ENCODE measurements at places on chromosomes 1 and 21. TPM values are rescaled to one million over a fixed set of nuclear protein-coding genes. Genes with fewer than 3 reads are reported as not detected.

DNA sequence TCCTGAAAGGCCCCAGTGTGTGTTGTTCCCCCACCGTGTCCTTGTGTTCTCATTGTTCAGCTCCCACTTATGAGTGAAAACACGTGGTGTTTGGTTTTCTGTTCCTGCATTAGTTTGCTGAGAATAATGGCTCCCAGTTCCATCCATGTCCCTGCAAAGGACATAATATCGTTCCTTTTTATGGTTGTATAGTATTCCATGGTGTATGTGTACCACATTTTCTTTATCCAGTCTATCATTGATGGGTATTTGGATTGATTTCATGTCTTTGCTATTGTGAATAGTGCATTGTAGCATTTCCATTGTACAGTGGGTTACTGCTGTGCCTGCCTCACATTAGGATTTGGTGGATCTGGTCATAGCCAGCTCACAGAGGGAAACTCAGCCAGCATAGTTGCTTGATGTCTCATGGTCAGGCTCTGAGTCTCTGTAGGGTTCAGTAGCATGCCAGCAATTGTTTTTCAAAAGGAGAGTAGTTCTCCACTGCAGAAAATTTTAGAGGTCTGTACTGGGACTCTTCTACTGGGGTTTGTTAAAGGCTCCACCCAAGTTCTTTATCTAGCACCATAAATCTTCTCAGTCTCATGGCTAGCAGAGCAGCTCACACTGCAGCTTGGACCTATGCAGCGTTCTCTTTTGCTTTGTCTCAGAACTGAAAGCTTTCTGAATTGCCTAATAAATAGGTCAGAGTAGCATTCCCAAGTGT, 41.0 kb downstream of the RUNX3 start:
- no peak for DNase-seq

MAD2L2 gene
- 41.1 TPM for polyA plus RNA-seq

GRCh38 chr1:86119214-86119764, 37.3 kb downstream of the COL24A1 start:
- DNase-seq, result no peak

TBX19 gene
- polyA plus RNA-seq, result 1.7 TPM

RNU1-2 gene
- not detected for polyA plus RNA-seq

LAX1 gene
- 0.13 TPM for polyA plus RNA-seq

- DNase-seq, result no peak
Measured at GRCh38 chr1:201491896-201492511, 14.9 kb downstream of the CSRP1 start.

OR6F1 gene
- polyA plus RNA-seq, result not detected

DNA sequence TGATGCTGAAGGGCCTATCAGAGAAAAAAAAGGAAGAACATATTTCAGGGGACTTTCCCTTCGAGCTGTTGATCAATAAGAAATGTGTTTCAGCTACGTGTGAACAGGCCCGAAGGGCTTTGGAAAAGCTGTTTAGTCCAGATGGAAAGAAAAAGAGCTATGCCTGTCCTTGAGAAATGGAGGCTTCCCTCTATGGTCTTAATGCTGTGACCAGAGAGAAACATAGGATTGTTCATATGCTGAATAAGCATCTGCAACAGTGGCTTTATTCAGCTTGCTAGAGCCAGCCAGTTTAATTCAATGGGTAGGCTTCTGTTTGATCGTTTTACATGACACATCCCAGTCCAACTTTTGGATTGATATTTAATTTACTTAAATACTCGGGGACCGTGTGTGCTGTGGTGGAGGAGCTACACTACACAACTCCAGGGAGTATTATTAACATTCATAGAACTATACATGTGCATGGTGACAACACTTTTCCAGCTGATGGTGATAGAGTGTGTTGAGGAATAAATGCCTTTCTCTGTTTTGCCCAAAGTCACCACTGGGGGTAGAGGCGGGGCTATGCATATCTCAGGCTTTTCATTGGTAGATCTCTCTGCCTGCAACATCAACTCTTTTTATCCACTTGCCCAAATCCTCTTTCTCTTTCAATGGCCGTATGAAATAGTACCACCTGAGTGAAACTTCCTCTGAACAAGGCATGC, 106.7 kb upstream of the C8B start:
- DNase-seq, result no peak

SPRR5 gene
- not detected for polyA plus RNA-seq

GRCh38 chr1:168287237-168287664, 6.6 kb downstream of the TBX19 start:
- DNase-seq, result no peak

TSPAN1 gene
- polyA plus RNA-seq, result 53.7 TPM

DNA sequence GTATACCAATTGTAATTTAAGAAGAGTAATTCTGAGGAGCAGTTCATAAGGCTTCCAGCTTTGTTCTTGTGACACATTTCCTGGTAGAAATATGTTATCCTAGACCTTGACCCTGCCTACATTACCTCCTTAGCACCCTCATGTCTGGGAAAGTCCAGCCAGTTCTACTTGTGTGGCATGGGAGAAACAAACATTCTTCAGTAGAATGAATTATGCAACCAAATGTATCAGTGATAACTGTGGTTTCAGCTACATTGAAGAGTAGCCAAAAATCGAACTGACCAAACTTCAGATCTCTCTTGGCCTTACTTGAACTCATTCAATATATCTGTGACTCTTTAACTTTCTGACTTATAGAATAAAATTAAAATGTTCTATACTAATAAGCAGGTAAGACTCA, 308.1 kb upstream of the LYPLAL1 start:
- no peak for DNase-seq

CR2 gene
- polyA plus RNA-seq, result 0.98 TPM

SPRR4 gene
- polyA plus RNA-seq, result not detected

CELA2A gene
- not detected for polyA plus RNA-seq

DNA sequence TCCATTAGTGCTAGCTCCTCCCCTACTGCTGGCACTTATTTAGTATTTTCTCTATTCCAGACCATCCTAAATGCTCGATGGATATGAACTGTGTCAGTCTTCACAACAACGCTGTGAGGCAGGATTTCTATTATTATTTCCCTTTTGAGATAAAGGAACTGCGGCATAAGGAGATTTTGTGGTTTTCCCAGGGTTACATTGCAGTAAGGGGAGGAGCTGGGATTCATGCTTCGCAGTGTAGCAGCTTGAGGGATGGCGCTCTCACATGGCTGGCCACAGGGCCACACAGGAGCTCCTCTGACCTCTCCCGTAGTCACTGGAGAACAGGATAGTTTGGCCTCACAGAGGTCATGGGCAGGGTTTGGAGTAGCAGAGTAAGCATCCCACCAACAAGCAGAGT, 116.9 kb downstream of the BEND5 start:
- DNase-seq, result no peak

DNA sequence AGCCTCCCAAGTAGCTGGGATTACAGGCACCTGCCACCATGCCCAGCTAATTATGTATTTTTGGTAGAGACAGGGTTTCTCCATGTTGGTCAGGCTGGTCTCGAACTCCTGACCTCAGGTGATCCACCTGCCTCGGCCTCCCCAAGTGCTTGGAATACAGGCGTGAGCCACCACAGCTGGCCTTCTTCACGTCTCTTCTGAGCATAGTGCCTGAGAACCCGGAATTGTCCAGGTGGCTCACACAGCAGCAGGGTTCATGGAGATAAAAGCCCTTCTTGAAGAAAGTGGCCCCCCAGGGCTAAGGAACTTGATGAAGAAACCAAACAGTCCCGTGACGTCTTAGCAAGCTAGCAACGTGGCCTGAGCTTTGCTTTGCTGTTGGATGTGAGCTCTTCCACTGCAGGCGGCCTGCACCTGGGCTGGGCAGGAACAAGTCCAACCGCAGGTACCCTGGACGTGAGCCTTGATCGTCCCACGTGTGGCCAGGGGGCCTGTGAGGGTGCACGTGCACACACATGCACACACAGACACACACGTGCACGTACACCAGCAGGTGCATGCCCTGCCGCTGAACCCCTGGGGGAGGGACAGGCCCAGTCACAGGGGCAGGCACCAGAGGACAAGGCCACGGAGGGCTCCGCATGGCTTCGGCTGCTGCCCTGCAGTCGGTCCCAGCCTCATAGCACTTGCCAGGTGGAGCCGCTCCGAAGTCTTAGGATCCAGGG, 23.4 kb upstream of the TRAPPC10 start:
- no peak for DNase-seq

- DNase-seq, result no peak
Measured at GRCh38 chr1:214005708-214006107, 17.9 kb downstream of the PROX1 start.

DNA sequence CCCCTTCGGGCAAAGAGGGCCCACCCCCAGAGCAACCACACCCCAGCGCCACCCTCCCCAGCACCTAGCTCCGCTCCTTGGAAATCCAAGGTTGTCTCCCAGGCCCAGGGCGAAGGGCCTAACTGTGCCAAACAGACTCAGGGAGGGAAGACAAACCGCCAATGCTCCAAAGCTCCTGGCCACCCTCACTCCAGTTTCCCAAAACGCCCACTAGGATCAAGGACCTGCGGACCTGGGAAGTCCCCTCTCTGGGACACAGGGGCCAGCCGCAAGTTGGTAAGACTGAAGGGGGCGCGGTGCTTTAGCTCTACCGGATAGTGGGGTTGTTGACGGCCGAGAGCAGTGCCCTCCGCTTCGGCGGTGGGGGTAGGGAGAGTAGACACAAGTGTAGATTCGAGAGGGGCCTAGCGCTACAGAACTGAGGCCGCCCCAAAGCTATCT, 581 bp downstream of the IRF6 start:
- DNase-seq, result no peak

DNA sequence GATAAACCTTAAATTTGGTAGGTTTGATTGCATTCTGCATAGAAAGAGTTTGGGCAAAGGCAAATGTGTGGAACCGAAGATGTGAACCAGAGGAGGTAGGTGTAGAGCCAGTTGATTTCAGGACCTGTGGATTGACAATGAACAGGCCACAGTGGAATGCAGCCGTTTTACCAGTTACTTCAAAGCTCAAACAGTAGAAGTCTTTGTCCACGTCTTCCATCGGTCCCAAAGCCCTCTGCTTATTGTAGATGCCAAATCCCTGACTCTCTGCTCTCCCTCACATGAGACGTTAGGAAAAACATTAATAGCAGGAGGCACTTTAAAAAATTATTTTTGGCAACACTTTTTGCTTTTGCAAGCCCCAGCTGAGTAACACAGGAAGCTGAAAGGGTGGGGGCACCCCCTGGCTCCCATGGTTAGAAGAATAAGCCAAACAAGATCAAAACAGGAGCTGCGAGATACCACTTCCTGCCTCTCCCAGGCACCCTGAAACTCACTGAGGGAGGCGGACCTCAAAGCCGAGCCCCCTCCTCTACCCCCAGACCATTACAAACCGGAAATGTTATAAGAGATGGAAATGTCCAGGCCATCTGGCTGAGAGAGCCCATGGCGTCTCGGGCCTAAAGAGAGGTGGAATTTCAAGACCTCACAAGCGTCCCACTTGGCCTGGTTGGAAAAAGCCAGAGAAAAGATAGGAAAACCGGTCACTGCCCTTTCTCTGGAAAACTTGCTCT, 13.5 kb downstream of the TRAF3IP3 start:
- DNase-seq, result no peak

DNA sequence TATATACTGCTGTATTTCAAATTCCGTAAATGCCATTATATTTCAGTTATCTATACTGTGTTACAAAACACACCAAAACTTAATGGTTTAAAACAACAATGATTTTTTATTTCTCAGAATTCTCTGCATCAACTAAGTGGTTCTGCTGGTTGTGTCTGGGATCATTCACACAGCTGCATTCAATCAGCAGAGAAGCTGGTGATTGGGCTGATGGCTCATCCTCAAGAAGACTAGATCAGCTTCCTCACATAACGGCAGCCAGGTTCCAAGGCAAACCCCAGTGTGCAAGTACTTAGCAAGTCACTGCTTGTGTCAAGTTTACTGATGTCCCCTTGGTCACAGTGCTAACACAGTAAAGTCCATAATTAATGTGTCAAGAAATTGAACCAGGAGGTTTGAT, 86.3 kb upstream of the VANGL1 start:
- no peak for DNase-seq

GRCh38 chr1:235943581-235944114, 76.9 kb upstream of the LYST start:
- no peak for DNase-seq

- no peak for DNase-seq
Measured at GRCh38 chr1:12627296-12627695, 9.3 kb upstream of the DHRS3 start.

- DNase-seq, result no peak
Measured at GRCh38 chr1:80594013-80594412, 1206.7 kb upstream of the ADGRL2 start.

DNA sequence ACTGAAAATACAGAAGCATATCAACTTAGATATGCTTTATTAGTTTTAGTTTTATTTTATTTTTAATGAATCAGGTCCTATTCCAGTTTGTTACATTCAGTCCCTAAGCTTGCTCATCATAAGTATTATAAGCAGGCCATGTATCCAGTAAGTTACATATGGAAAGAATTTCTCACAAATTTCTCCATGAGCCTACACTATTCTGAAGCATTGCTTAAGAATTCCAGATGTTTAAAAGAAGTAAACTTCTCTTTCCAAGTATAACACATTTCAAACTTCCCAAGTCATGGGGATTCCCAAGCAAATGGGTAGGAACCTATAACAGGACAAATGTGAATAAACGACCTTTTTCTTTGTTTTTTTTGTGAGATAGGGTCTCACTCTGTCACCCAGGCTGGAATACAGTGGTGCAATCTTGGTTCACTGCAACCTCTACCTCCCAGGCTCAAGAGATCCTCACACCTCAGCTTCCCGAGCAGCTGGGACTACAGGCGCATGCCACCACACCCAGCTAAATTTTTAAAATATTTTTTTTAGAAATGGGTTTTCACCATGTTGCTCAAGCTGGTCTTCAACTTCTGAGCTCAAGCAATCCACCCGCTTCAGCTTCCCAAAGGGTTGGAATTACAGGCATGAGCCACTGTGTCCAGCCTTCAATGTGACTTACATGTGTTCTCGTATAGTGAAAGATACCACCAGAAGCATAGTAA, 39.0 kb downstream of the ST7L start:
- no peak for DNase-seq

CSMD2 gene
- 1.3 TPM for polyA plus RNA-seq

TTC39A gene
- polyA plus RNA-seq, result 8.0 TPM

DNA sequence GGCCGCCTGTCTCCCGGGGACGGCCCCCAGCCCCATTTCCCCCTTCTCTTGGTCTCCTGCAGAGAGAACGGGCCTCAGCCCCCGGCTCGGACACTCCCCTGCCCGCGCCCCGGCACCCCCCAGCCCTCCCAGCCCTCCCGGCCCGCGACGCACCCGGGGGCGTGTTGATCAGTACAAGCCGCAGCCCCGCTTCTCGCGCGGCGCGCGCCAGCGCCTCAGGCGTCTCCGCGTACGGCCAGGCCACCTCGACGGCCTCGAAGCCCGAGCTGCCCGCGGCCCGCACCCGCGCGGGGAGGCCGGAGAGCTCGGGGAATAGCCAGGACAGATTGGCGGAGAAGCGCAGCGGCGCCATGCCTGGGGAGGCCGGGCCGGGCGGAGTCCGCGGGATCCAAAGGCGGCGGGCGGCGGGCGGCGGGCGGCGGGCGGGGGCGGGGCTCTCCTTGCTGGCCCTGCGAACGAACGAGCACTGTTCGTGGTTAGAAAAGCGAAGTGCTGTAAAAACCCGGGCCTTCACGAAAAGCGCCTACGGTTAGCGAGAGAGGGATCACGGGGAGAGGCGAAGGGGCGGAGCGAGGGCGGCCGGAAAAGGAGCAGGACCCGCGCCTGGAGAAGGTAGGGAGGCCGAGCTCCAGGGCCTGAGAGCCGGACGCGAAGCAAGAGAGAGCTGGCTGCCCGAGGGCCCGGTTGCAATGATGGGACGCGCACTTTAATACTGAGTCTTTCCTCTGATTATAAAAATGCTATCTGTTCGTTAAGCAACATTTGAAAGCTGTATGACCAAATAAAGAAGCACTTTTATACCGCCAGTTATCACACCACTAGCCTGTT, at the start of gene HYI:
Gene HYI (minus strand): TSS at position 490 of the 828 bp plus-strand sequence. CDS start 138 bp downstream, at position 352.
- peak; percentile 63 for DNase-seq

- no peak for DNase-seq
Measured at GRCh38 chr1:20329793-20330542, 39.3 kb downstream of the VWA5B1 start.

GRCh38 chr1:51482881-51483280, 36.2 kb downstream of the EPS15 start:
- no peak for DNase-seq
